Left ventricle myocardium superior (tissue), 1 donor: ENCODE measurements at places on chromosomes 7 and 10.

- DNase-seq: no peak
Measured at GRCh38 chr7:96182424-96183158, 139.3 kb downstream of the SLC25A13 start.

DNA sequence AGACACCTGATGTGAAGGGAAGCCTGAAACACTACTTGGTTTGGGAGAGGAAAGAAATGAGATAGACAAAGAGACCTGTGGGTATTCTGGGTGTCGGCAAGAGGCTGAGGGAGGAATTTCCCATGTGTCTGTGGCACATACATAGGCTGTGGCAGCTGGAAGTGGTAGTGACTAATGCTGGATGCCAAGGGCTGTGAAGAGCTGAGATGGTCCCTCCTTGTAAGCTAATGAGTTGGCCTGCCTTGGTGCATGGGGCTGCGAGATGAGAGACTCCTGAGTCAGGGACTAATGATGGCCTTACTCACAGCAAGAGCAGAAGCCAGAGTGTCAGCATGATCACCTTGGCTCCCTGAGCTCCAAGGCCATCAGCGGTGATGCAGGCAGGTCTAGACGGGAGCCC, 119.0 kb upstream of the EEPD1 start:
- DNase-seq: no peak

GRCh38 chr10:5953676-5954075, 23.7 kb downstream of the IL15RA start:
- no peak for DNase-seq

DNA sequence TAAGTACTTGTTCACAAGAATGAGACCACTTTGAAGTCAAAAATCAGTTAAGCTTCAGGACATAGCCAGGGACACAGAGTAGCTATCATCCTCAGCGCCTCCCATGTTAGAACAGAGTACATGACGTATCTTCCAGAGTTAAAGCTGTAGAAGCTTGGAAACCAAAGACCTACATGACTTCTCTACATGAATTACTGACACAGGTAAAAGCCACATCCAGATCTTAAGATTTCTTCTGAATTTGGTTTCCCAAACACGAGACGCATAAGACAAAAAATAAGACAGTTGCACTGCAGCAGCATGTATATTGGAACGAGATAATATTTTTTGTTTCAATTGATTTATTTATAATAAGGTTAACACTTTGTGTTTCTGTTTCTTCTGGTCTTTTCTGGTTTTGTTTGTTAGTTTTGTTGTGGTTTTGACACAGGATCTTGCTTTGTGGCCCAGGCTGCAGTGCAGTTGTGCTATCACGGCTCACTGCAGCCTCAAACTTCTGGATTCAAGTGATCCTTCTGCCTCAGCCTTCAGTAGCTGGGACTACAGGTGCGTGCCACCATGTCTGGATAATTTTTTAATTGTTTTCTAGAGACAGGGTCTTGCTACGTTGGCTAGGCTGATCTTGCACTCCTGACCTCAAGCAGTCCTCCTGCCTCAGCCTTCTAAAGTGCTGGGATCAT, 10.2 kb upstream of the EPC1 start:
- no peak for DNase-seq

GRCh38 chr7:255721-256361, 34.1 kb upstream of the FOXL3 start:
- DNase-seq: peak; percentile 31
